ENCODE measurements at places on chromosomes 1 and 21. TPM values are rescaled to one million over a fixed set of nuclear protein-coding genes. Genes with fewer than 3 reads are reported as not detected.

DNA sequence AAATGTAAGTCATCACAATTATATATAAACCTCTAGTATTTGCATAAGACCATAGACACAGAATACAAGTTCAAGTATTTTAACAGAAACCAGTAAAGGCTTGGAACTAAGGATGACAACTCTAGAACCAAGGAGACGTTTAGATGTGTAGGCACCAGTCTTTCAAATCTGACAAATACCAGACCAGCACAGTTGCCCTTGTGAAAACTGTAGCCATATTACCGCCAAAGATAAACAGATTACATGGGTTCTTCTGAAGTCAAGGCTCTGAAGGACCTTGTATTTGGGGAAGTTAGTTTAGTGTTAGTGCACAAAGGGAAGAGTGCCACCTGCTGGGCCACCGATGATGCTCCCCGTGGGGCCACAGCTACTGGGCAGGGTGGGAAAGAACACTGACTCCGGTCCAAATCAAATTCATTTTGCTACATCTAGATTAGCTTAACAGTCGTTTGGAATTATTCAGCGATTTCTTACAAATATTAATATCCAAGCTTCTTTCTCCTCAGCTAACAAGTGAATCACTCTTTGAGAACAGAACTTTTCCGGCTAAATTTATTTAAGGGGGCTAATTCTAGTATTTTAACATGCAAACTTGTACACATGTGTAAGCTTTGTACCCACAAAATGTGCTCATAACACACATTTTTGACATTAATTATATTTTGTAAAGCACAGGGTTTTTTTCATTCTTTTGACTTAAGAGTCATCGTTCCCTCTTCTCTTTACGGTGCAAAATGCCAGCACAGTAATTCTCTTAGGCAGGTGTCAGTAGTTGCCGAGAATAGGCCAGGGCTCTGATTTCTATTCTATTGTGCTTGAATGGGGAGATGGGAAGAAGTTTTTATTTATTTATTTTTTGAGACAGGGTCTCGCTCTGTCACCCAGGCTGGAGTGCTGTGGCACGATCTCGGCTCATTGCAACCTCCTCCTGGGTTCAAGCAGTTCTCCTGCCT lies 8.0 kb upstream of the NIBAN1 start:
- DNase-seq = peak; percentile 86

- DNase-seq = no peak
Observed at GRCh38 chr1:7352364-7352763, 418.7 kb upstream of the VAMP3 start.

ATP6V1G3 gene
- total RNA-seq = not detected

H6PD gene
- 20.9 TPM for total RNA-seq
